Pulmonary artery endothelial cell (primary cell): ENCODE measurements at places on chromosomes 16 and 17. TPM values are rescaled to one million over a fixed set of nuclear protein-coding genes. Genes with fewer than 3 reads are reported as not detected.

DNA sequence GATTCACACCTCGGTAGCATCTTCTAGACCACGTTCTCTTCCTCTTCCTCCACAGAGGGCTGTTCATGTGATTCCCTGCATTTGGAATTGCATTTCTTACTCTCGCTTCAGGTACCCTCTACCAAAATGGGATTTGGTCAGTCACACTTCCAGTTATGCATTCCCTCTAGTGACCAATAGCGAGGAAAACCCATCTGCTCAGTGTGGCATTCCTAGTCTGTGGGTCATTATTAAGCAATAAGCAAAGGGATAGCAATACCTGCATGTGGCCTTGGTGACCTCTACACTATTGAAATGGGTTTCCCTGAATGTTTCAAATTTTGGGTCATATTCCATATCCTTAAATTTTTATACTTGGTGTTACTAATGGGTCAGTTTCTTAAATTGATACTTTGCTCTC, 401 bp upstream of the KRTAP4-5 start:
- no peak for DNase-seq

- DNase-seq: no peak
Measured at GRCh38 chr16:68700120-68700519, 37.0 kb upstream of the CDH1 start.

- DNase-seq: no peak
Measured at GRCh38 chr16:56226187-56226586, 34.9 kb downstream of the GNAO1 start.

DNA sequence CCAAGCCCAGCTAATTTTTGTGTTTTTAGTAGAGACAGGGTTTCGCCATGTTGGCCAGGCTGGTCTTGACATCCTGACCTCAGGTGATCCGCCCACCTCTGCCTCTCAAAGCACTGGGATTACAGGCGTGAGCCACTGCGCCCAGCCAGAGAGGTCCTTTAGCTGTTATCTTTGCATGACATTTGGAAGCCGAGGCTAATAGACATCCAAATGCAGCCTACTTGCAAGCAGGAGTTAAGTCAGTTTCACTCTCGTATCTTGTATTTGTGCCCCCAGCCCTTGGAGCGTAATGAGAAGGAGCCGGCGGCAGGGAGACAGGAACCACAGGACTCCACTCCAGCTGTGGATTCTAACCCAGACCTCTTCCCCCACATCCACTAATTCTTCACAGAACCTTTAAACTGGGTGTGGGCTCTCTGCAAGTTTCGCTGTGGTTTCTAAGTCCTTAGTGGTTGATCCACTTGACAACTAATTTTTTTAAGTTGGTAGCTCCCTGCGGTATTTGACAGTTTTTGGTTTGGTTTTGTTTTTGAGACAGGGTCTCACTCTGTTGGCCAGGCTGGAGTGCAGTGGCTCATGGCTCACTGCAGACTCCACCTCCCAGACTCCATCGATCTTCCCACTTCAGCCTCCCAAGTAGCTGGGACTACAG, 3.1 kb upstream of the CYTH1 start:
- no peak for DNase-seq

DNA sequence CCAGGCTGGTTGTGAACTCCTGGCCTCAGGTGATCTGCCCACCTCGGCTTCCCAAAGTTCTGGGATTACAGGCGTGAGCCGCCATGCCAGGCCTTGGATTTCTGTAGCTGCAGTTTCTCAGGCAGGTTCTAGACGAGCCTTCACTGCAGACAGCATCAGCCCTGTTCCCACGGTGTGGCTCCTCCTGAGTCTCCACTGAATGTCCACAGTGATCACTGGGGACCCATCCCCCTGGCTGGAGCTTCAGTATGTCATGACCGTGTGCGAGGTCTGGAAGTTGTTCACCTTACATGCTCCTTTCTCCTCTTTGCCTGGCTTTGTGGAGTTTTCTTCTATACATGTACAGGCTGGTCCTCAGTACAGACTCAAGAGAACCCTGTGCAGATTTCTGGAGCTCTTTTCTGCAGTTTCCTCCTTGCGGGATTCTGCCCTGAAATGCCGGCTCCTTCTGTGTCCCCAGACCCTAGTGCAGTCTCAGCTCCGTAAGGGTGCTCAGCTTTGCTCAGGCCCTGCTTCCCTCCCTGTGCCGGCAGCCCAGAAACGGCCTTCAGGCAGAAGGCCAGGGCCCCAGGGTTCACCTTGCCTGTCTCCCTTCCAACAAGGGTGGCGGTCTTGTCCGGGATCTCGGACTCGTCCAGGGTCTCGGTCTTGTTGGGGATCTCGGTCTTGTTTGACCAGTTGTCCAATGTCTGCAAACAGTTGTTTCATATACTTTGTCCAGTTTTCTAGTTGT, 14.3 kb upstream of the FASN start:
- DNase-seq: no peak

CACNA1G gene
- total RNA-seq: 0.04 TPM in 1 of 2 replicates, not detected in the other

GRCh38 chr16:48676836-48677235, 66.9 kb upstream of the N4BP1 start:
- DNase-seq: no peak

DNA sequence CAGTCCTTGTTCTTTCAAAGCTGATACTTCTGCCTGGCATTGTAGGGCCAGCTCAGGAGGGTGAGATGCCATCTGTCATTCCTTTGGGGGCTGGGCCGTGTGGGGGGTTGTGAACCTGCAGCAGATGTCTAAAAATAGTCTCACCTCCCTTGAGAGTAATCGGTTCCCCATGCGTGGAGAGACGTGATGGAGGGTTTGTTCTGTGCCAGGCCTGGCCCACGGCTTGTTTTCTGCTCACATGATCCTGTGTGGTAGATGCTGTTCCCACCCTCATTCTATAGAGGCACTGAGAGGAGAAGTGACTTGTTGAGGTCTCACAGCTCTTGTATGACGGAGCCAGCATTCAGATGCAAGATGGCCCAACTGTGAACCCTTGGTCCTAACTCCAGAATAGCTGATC, 4.6 kb downstream of the IRF8 start:
- DNase-seq: no peak

GRCh38 chr17:61399131-61400065, at the start of gene TBX2:
TBX2 (plus strand) TSS chr17:61399843; CDS start chr17:61400177, 334 bp downstream.
- no peak for DNase-seq

- no peak for DNase-seq
Measured at GRCh38 chr17:10314329-10314728, 58.5 kb downstream of the MYH13 start.

MYO19 gene
- total RNA-seq: 59.9 and 85.1 TPM in 2 replicates

CD300LB gene
- total RNA-seq: not detected in 2 replicates

BMERB1 gene
- 22.4 TPM in 2 replicates for total RNA-seq

DNA sequence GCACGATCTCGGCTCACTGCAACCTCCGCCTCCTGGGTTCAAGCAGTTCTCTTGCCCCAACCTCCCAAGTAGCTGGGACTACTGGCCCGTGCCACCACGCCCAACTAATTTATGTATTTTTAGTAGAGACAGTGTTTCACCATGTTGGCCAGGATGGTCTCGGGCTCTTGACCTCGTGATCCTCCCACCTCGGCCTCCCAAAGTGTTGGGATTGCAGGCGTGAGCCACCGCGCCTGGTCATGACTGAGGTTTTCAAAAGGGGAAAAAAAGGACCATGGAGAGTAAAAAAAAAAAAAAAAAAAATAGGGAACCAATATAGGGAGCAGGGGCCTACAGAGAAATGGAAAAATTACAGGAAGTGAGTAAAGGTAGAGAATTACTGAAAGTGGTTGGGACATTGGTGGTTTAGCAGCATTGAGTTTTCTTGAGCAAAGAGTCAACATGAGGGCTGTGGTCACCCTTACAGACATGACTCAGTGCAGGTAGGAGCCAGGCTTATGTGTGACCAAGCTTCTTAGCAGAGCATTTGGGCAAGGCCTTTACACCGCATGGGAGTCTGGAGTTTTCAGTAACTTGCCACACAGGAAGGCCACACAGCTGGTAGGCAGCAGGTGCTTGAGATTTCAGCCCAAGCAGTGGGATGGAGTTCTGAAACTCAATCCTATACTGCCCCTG, 447.3 kb downstream of the HS3ST3B1 start:
- DNase-seq: no peak

- DNase-seq: no peak
Measured at GRCh38 chr17:81457917-81458555, 54.6 kb downstream of the ACTG1 start.

SOX9 gene
- not detected in 2 replicates for total RNA-seq

PABPN1L gene
- total RNA-seq: not detected in 2 replicates

- DNase-seq: no peak
Measured at GRCh38 chr17:19718613-19719354, 2.4 kb upstream of the SLC47A2 start.

- no peak for DNase-seq
Measured at GRCh38 chr16:77046206-77046605, 144.8 kb upstream of the MON1B start.

GRCh38 chr17:7184091-7184488, 4.9 kb upstream of the ASGR1 start:
- DNase-seq: no peak

DNA sequence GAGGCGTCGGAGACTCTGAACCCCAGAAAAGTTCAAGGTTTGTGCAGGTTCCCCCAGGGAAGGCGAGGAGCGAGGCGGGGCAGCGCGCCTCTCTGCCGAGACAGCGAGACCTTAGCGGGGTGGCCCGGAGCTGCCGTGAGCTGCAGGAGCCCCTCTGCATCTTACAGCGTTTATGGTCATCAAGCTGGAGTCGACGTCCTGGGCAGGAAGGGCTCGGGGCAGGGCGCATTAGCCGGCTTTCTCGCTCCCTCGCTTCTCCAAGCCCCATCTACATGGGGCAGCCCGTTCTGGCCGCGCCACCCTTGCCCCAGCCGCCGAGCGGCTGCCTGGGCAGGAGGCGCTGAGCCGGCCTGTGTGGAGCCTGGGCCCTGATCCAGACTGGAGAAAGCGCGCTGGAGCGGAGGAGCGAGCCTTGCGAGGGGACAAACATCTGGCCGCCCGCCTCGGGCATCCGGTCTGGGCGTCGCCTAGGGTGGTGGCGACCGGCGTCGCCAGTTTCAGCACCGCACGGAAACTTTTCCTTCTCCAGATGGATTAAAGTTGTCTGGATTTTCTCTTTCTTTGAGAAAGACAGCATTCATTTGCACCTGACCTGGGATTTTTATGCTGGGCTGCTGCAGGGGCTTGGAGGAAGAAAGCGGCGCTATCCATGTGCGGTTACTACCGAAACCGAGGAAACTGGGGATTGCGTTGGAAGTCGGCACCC, 750 bp downstream of the TMEM132E start:
- no peak for DNase-seq

TMEM98 gene
- 114 and 210 TPM in 2 replicates for total RNA-seq

WNT9B gene
- not detected in 2 replicates for total RNA-seq

ACAP1 gene
- 0.53 TPM in 1 of 2 replicates, not detected in the other for total RNA-seq

FOXN1 gene
- total RNA-seq: not detected in 2 replicates

SCIMP gene
- total RNA-seq: not detected in 2 replicates

DNA sequence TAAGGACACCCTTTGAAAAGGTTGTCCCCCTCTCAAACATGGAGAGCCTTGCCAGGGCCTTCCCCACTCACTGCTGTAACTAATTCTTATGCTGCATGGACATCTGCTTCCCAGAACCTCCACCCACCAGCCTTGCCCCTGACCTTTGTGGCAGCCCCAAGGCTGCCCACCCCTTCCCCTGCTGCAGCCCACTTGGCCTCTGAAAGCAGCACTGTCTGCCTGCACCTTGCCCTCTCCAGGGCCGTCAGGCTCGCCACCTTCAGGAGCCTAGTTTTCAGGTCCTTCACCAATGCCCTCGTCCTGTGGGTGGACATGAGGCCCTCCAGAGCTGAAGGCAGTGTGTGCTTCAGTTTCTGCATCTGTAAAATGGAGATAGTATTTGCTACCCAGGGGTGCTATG, 2.7 kb upstream of the CORO1A start:
- DNase-seq: no peak

ITGAX gene
- 0.04 and 1.1 TPM in 2 replicates for total RNA-seq

KRTAP3-1 gene
- not detected in 2 replicates for total RNA-seq

DNA sequence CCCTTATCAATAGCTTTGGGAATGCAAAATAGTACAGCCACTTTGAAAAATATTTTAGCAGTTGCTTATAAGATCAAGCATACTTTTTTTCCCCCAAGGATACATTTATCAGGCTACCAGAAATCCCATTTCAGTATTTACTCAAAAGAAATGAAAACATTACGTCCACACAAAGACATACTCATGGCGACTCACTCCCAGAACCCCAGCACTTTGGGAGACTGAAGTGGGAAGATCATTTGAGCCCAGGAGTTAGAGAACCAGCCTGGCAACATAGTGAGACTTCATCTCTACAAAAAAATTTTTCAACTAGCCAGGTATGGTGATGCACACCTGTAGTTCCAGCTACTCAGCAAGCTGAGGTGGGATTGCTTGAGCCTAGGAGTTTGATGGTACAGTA, 5.9 kb downstream of the SKA2 start:
- DNase-seq: no peak

CHST4 gene
- total RNA-seq: not detected in 2 replicates

DNA sequence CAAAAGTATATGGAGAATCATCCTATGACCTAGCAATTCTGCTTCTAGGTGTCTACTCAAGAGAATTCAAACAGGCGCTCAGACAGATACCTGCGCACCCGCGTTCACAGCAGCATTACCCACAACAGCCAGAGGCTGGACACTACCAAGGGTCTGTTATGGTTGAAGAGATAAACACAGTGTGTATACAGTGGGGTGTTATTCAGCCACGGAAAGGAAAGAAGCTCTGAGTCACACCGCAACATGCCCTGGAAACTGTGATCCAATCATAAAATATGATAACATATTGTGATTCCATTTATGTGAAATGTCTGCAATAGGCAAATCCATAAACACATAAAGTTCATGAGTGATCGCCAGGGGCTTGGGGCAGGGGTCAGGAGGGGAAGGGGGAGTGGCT, 18.0 kb upstream of the JPH3 start:
- no peak for DNase-seq

SPNS3 gene
- total RNA-seq: 0.13 and 0.21 TPM in 2 replicates

- DNase-seq: no peak
Measured at GRCh38 chr17:48247038-48247437, 139.5 kb downstream of the SNX11 start.

DNA sequence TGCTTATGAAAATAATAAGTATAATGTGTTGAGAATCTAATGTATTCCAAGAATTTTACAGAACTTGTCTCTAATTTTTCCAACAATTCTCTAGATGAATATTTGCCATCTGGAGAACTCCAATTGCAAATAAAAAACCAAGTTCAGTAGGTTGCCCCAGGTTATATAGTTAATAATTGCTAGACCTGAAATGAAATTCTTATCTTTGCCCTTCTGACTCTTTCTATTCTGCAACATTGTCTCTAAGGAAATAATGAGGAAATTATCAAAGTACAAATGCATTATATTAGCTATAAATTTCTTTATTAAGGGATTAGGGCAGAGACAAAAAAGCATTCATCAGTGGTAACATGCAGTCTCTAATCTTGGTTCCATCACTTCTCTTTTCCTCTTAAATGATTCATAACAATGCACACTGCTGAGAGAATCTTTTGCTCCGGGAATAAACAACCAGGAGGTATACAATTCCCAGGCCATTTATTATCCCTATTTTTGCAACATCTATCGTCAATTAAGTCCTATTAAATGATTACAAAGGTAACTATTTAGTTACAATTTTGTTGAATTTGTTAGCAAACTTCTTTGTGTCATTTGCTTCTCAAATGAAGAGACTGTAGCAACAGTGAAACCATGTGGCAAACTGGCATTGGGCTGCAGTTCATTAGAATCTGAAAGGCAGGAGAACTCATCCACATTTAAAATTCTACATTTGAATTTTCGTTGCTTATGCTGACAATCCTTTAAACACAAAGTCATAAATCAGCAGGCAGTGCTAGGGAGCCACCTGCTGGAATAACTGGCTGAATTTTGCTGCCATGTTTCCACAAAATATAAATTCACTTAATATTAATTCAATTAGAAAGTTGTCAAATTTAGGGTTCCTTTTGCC, 349.6 kb downstream of the KIF2B start:
- DNase-seq: no peak

HBA2 gene
- total RNA-seq: not detected in 2 replicates
